ENCODE measurements at places on chromosomes 5 and 9.

DNA sequence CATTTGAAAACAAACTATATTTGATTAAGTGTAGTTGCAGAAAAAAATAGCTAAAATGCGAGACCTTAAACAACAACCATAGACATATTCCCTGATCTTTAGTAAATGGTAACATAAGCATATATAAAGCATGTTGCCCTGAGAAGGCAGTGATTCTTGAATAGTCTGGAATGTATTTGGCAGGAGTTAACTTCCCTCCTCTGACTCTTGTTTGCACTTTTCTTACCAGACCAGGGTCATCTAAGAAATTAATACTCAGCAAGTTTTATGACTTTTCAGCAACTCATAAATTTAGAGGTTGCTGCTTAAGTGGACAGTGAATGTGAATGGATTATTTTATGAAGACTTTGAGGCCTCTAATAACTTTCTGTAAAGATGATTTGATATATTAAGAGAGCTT lies 55.3 kb upstream of the NUDT12 start:
- DNase-seq, result no peak

- no peak for DNase-seq
These were observed 17.2 kb downstream of the FGF10 start for GRCh38 chr5:44372028-44372427.

DNA sequence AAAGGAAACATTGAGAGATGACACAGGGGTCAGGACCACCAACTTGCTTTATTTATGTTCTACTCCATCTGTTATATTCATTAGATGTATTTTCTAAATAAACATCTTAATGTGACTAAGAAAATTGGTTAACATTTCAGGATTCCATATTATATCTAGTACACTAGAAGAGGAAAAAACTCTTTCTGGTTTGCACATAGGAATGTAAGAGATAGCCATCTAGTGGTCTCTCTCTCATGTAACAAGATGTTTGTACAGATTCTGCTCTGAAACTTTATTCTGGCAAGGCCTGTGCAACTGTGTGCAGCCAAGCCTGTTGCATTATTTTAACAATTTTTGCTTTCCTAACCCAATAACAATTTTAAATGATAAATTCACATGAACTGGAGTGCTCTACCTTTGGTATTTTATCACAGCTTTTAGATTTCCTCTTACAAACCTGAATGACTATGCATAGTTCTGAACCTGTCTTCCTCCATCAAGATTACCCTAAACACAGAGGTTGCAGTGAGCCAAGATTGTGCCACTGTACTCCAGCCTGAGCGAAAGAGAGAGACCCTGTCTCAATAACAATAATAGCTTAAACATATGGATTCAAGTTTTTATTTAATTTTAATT lies 148.2 kb downstream of the GIN1 start:
- DNase-seq, result no peak

DNA sequence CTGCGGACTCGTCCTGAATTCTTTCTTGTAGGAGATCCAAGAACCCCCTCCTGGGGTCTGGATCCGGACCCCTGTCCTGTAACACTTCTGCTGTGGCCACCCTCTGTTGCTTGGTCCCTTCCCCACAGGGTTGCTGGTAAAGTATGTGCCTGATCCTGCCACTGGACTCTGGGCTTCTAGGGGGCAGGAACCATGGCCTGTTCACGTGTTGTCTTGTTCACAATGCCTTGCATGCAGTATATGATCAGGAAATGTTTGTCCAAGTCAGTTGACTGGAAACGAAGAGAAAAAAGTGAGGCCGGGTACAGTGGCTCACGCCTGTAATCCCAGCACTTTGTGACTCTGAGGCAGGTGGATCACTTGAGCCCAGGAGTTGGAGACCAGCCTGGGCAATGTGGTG lies 139.3 kb upstream of the ALDH1B1 start:
- no peak for DNase-seq

Data from stimulated activated CD4-positive, alpha-beta T cell treated with anti-CD3 and anti-CD28 coated beads, Interleukin-12 subunit alpha, Interleukin-12 subunit beta, amount 100 ng/mL, for 4 hours (primary cell).